ENCODE measurements at places on chromosomes 7 and 10. TPM values are rescaled to one million over a fixed set of nuclear protein-coding genes. Genes with fewer than 3 reads are reported as not detected.

DNA sequence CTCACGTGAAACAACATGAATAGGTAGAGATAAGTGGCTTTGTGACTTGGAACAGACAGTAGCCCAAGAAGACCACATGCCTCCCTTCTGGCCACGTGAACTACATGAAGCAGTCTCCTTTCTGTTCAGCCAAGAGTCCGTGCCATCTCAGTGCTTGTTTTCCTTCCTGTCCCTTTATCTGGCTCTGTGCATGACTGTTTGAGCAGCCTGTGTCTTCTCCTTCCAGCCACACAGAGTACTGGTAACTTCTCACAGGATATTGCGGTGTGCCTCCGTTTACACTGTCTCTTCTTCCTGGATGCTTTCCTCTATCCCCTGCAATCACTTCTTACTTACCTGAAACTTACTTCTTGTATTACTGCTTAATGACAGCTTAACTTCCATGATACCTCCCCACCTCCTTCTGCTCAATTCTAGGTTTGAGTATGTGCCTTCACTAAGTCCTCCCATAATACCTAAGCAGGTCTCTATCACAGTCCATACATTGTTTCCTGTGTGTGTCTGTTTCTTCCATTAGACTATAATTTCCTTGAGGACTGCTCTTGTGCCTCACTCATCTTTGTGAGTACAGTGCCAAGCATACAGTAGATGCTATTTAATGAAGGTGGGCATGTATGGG lies 748.7 kb downstream of the AUTS2 start:
- no peak for DNase-seq

DNA sequence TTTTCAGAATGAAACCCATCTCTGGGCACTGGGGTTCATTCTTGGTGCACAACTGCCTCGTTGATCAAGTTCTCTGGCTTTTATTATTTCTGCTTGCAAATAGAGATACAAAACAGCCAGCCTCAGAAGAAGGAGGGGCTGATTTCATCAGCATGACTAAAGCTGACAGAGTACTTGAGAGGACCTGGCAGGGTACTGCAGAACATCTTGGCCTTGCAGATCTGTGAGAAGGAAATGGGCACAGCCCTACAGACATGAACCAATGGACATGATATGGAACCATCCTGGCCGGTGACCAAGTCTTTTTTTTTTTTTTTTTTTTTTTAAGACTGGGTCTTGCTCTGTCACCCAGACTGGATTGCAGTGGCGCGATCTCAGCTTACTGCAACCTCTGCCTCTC lies 240.6 kb downstream of the VTI1A start:
- no peak for DNase-seq

GRCh38 chr10:71725998-71726579 lies 6.5 kb upstream of the C10orf105 start:
- DNase-seq: peak; percentile 52

- DNase-seq: no peak
Observed at GRCh38 chr10:16795410-16796073, 21.7 kb downstream of the RSU1 start.

The COL13A1 gene
- total RNA-seq: 22.6 TPM

- no peak for DNase-seq
Observed at GRCh38 chr7:23117841-23118240, 12.3 kb downstream of the KLHL7 start.

The MYL7 gene
- total RNA-seq: 0.82 TPM

GRCh38 chr7:87886875-87887274 lies 10.6 kb downstream of the DBF4 start:
- DNase-seq: no peak

The HTR5A gene
- 0.08 TPM for total RNA-seq

DNA sequence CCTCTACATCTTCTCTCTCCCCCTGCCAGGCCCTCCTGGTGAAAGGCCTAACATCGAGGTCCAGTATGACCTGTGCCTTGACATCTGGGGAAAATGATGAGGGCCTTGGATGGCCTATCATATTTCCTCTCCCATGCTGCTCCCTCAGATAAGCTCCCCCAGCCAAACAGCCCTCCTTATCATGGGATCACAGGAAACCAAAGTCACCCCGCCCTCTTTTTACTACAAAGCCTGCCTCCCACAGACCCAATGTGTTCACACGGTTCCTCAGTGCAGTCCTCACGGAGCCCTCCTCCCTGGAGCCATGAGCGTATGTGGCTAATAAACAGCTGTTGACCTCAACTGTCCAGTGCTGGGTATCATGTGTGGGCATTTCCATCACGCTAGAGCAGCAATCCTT lies 32.0 kb downstream of the C10orf90 start:
- DNase-seq: no peak

DNA sequence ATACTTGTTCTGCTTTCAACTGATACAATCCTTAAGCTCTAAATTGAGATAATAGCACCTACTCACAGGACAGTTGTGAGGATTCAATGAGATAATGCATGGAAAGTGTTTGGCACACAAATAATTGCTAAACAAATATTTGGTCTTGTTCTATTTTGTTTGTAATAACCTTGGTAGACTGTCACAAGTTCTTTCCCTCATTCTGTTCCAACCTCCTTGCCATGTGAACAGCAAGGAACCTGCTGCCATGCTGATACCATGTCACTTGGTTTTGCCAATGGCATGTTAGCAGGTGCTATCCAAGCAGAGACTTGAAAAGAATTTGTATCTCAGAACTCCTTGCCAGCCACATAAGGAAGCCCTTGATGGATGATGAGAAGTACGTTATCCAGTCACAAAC lies 24.8 kb upstream of the TECTB start:
- no peak for DNase-seq

DNA sequence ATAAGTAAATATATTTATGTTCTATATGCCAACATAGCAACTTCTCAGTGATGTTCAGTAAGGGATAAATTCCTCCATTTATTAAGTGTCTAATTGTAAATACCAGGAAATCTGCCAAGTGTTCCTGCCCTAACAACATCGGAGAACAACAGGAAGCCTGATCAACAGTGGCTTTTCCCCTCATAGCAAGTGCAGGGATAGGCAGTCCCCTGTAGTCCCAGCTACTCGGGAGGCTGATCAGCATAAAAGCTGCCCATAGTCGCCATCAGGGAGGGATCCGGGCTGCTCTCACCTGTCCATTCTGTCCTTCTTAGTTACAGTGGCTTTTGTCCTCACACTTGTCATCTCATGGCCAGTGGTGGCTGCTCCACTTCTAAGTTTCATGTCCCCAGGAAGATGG lies 141.3 kb downstream of the IDE start:
- DNase-seq: peak; percentile 27

The MEIG1 gene
- 0.80 TPM for total RNA-seq

DNA sequence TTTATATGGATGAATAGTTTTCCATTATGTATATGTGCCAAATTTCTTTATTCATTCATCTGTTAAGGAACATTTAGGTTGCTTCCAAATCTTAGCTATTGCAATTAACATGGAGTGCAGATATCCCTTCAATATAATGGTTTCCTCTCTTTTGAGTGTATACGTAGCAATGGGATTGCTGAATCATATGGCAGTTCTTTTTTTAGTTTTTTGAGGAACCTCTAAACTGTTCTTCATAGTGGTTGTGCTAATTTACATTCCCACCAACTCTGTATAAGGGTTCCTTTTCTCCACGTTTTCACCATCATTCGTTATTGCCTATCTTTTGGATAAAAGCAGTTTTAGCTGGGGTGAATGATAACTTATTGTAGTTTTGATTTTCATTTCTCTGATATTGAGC lies 46.5 kb downstream of the FAS start:
- no peak for DNase-seq

The GLCCI1 gene
- 13.8 TPM for total RNA-seq

- DNase-seq: peak; percentile 40
Observed at GRCh38 chr7:149147752-149148653, 750 bp downstream of the ZNF398 start.

- no peak for DNase-seq
Observed at GRCh38 chr7:121500360-121501058, 104.4 kb upstream of the FAM3C start.

GRCh38 chr7:122166740-122167139 lies 22.7 kb upstream of the AASS start:
- DNase-seq: no peak

The DNAJC12 gene
- total RNA-seq: 2.6 TPM

DNA sequence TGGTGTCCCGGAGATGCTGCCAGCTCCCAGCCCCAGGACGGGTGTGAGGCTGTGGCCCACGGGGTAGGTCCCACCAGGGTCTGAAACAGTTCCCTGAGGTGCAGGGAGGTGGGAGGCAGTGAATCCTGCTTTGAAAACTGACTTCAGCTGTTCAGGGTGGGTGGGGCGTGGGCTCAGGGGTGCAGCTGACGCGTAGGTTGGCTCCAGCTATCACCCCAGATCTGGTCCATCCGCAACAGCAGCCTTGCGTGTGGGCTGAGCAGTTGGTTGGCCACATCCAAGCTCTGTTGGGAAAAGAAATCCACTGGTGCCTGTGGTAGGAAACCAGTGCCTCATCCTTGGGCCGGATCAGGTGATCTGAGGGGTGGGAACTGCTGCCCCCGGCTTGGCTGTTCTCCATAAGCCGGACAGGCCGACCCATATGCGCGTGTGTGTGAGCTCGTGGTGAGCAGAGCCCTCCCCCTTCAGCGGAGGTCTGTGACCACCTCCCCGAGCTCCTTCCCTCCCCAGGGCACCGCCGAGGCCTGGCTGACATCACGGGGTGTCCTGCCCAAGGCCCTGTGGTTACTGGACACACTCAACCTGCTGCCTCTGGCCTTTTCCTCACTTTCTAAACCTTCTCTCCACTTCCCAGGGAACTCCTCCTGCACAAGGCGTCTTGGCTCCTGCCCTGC lies 15.4 kb upstream of the FAM20C start:
- DNase-seq: no peak

DNA sequence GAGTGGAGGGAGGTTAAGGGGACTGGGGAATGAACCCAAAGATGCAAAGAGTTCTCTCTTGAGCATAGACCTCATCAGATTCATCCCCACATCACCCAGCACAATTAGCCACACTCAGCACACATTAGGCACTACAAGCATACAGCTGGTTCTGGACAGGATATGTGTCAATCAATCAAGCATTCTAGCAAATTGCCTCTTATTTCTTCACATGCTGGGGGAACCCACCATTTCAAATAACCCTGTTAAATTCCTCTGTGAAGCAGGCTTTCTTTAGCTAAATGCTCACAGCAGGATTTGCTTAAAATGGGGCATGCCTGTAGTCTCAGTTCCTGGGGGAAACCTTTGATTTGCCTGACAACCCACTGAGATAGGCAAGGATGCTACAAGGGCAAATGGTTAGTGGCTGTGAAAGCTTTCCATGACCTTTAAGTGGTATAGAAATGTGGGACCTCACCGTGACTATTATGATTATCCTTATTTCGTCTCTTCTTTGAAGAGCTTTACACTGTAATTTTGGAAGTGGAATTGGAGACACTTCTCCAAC lies 193.4 kb upstream of the ZMIZ1 start:
- no peak for DNase-seq

DNA sequence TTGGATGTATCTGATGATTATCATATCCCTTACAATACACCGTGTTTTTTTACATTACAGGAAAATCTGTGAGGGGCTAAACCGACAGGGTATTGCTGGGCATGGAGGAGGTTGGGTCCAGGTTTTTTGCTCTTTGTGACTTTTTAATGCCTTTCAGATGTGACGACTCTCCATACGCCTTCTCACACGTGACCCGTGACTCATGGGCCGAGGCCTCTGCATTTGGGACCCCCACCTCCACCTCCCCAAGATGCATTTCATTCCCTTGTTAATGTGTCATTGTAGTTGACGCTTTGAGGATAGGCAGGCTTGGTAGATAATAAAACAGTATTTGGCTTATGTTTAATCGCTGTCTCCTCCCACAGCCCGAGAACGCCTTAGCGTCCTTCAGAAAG lies 95.3 kb downstream of the CUX1 start:
- DNase-seq: no peak

DNA sequence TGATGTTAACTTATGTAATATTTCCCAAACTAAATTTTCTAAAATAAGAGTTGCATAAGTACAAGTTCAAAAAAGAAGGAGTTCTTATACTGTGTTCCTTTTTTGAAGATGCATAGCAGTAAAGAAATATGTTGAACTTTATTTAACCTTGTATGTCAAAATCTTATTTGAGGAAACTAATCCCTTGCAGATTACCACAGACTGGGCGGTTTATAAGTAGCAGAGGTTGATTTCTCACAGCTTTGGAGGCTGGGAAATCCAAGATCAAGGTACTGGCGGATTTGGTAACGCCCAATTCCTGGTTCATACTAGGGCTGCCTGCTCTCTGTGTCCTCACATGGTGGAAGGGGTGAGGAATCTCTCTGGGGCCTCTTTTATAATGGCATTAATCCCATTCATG lies 68.5 kb downstream of the GNAT3 start:
- DNase-seq: no peak

GRCh38 chr7:163298-163695 lies 29.1 kb upstream of the FAM20C start:
- no peak for DNase-seq

- DNase-seq: no peak
Observed at GRCh38 chr10:86374664-86375063, 8.1 kb upstream of the GRID1 start.

The GOLGA7B gene
- 2.5 TPM for total RNA-seq

Measured in endothelial cell (in vitro differentiated cells).